ENCODE measurements at places on chromosomes 7 and 10. TPM values are rescaled to one million over a fixed set of nuclear protein-coding genes. Genes with fewer than 3 reads are reported as not detected.

The INSYN2A gene
- not detected for total RNA-seq

DNA sequence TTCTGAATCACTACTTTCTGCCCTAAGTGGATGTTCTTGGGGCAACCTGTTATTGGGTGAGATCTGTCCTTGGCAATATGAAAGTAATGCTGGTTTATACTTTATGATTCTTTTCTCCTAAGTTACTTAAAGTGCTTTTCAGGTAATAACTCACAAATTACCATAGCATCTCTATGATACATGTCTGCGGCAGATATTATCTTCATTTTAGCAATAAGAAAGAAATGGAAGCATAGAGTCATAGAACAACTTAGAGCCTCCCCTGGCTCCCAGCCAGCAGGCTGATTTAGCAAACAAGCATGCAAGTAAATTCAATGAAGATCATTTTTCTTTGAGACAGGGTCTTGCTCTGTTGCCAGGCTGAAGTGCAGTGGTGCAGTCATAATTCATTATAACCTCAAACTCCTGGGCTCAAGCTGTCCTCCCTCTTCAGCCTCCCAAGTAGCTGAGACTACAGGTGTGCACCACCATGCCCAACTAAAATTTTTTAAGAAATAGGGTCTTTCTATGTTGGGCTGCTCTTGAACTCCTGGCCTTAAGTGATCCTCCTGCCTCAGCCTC, 38.1 kb upstream of the GRM8 start:
- no peak for DNase-seq

GRCh38 chr10:100570506-100570905, 34.8 kb downstream of the HIF1AN start:
- DNase-seq, result no peak

DNA sequence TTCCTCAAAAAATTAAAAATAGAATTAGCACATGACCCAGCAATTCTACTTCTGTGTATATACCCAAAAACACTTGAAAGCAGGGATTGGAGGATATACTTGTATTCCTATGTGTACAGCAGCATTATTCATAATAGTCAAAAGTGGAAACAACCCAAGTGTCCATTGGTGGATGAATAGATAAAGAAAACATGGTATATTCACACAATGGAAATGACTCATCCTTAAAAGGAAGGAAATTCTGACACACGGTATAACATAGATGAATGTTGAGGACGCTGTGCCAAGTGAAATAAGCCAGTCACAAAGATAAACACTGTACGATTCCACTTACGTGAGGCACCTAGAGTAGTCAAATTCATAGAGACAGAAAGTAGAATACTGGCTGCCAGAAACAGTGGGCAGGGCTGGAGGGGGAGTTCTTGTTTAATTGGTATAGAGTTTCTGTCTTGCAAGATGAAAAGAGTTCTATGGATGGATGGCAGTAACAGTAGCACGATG, 26.6 kb upstream of the KAT6B start:
- no peak for DNase-seq

Measured in ascending aorta (tissue), 2 donors.